Activated gamma-delta T cell treated with anti-CD3 and anti-CD28 coated beads, Interleukin-2, amount 50 U/mL, for 16 hours (primary cell): ENCODE measurements at places on chromosomes 1 and 21.

DNA sequence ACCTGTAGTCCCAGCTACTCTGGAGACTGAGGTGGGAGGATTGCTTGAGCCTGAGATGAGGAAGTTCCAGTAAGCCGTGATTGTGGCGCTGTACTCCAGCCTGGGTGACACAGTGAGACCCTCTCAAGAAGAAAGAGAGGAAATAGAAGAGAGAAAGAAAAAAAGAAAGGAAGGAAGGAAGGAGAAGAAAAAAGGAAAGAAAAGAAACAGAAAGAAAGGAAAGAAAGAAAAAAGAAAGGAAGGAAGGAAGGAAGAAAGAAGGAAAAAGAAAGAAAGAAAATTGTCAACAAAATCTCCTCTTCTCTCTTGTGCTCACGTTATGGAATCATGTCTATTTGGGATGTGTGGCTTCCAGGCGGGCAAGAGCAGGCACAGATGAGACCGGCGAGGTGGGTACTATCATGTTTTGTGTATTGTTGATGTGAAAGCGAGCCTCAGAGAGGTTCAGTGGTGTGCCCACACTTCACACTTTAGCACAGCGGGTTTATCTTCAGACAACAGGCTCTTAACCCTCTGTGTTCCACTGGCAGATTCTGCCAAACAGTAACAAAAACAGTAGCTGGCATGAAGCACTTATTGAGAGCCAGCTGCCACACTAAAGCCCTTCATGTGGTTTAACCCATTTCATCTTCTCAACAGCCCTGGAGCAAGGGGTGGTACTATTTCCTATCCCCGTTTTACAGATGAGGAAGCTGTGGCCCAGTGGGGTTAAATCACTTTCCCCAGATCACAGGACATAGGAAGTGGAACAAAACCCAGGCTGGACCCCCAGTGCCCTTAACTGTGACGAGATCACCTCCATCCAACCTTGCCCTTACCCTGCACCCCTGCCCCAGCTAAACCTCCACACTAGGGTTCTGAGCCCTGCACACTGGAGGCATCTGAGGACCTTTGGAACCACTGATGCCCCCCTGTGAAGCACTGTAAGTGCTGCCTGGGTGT is 94.7 kb upstream of the TARDBP start:
- no peak for DNase-seq

DNA sequence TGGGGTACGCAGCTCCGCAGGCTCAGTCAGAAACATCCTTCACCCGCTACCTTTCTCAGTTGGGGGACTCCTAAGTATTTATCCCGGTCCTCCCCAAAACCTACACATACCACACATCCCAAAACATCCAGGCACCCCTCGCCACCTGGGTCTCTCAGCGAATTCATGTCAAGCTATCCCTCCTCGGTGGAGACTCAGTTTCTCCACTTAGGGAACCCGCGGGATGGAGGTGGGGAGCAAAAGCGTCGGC is 1.3 kb upstream of the ZBTB7B start:
- no peak for DNase-seq

GRCh38 chr1:36349241-36349671 is 25.8 kb upstream of the EVA1B start:
- DNase-seq = no peak

GRCh38 chr1:62282909-62283755 is 36.1 kb downstream of the KANK4 start:
- no peak for DNase-seq

GRCh38 chr21:21114461-21114860 is 116.3 kb downstream of the NCAM2 start:
- no peak for DNase-seq

DNA sequence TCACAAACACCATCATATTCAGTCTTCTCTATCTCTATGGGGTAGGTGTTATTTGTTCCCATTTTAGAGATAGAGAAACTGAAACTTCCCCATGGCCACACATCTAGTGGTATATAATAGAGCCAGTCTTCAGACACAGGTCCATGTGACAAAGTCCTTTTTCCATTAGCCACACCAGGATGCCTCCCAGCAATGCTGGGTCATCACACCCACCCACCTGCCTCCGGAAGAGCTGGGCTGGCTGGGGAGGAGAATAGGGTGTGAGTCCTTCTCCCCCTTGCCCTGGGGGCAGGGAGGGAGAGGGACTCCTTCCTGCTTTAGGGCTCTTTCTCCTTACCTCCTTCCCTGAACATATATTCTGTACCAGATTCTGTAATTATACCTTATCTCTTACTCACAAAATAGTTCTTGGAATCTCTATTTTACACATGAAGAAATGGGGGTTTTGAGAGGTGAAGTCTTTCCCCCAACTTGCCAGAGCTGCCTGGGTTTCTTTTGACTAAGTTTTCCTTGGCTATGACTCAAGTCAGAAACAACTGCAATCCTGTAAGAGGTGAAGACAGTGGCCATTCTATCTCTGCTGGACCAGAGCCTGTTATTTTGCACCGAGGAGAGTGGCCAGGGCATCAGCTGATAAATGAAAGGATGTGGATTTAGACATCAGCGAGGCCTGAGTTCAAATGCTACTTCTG is 30.0 kb downstream of the SOX13 start:
- no peak for DNase-seq

DNA sequence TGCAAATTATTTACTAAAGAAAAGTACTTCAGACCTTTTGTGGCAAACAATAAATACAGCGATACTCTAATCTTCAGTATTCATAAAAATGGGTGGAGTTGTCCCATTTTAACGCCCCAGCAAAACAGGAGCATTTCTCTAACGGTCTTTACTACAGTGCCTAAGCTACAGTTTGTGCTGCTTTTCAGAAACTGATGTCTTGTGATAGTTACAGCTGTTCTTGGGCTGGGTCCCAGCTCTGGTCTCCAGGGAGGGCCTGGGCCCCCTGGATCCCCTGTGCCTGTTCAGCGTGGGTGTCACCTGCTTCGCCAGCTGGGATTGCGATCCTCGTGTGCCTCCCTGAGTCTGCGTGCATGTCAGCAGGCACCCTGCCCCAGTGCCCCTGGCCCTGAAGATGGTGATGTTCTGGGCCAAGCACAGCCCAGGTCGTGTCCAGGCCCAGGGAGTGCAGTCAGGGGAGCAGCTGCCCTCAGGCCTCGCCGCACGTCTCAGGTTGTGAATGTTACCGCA is 64.0 kb upstream of the DIP2A start:
- no peak for DNase-seq

DNA sequence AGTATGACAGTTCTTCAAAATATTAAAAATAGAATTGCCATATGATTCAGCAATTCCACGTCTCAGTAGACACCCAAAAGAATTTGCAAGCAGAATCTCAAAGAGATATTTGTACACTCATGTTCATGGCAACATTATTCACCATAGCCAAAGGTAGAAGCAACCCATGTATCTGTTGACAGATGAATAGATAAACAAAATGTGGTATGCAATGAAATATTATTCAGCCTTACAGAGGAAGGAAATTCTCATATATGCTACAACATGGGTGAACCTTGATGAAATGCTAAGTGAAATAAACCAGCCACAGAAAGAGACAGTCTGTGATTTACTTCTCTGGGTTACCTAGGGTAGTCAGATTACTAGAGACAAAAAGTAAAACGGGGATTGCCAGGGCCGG is 47.0 kb downstream of the NAV1 start:
- no peak for DNase-seq

DNA sequence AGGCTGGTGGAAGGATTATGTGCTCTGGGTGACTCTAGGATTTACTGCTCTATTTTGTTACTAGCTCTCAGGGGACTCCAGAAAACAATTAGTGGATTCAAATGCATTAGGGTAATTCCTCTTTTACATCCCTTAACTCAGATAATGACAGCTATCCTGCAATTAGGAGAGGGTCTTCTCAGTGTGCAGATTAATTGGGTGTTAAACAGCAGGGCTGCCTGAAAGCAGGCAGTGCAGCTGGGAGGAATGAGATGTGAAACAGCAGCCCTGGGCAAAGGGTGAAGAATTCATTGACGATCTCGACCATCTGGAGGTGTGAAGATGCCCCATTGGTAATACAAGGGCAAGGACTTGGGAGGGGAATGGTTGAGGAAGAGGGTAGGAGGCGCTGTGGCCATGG is 66.1 kb downstream of the HTR6 start:
- no peak for DNase-seq

DNA sequence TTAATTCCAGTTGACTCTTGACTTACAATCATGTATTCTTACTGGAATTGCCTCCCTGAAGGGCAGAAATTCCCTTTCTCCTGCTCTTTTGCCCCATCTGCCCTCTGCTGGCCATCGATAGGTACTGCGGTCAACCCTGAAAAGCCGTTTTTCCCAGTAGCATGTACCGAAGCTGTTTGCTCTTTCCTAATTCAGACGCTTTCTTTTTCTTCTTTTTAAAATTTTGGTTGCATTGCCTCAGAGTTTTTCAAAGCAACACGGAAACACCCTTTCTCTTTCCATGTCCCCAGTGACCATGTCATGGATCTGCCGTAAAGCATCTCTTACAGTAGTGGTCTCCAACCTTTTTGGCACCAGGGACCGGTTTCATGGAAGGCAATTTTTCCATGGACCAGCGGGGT is 164.2 kb upstream of the C1orf21 start:
- DNase-seq = no peak

DNA sequence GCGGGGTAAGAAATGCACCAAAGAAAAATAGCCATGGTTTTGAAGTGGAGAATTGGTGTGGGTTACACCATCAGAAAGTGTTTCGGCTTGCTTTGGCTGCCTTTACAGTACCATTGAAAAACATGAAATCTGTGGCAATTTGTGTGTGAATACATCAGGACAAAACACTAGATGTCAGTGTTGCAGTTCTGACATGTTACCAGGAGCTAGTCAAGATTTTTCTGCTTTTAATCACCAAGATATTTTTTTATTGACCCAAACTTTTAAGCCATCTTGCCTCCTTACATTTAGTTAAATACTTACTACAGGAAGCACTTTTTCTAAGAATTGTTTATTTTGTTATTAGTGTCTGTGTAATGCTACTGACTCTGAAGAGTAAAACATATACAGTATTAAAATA is 14.3 kb downstream of the RRP15 start:
- no peak for DNase-seq

DNA sequence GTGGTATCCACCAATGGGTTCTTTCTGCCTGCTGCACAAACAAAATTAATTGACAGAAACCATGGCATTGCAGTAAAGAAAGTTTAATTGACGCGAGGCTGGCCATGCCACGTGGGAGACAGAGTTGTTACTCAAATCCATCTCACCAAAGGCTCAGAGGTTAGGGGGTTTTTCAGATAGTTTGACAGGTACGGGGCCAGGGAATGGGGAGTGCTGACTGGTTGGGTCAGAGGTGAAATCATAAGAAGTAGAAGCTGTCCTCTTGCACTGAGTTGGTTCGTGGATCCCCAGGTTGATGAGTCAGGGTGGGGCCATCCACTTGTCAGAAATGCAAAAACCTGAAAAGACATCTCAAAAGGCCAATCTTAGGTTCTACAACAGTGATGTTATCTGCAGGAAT is 941 bp upstream of the TBCE start:
- DNase-seq = no peak

DNA sequence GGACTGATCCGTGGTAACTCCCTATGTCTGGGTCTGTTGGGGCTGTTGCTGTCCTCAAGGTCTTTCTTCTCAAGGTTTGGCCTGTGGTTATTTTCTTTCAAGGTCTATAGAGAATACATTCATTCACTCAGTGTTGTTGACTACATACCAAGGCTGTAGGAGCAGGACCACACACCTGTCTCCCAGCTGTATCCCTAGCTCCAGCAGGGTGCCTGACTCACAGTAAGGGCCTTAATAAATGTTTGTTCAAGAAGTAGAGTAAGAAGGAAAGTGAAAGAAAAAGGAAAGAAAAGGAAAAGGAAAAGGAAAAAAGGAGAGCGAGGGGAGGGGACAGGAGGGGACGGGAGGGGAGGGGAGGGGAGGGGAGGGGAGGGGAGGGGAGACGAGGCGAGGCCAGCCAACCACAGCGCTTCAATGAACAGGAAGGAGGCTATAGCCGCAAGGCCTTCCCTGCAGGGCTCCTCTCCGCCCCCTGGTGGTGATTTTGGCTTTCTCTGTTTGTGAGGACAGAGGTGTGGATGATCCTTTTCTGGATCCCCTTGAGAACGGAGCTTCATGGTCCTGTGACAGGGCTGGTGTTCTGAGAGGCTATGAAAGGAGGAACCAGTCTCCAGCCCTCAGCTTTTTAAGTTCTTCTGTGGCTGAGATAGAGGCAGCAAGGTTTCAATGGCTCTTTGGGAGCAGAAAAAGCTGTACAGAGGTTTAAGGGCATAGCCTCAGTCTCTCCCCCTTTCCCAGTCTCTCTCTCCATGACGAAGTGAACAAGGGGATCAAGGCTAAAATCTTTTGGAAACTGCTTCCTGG is 30.6 kb upstream of the LCE5A start:
- peak; percentile 34 for DNase-seq

- no peak for DNase-seq
Observed at GRCh38 chr1:33661811-33662454, 189.5 kb downstream of the ZSCAN20 start.

DNA sequence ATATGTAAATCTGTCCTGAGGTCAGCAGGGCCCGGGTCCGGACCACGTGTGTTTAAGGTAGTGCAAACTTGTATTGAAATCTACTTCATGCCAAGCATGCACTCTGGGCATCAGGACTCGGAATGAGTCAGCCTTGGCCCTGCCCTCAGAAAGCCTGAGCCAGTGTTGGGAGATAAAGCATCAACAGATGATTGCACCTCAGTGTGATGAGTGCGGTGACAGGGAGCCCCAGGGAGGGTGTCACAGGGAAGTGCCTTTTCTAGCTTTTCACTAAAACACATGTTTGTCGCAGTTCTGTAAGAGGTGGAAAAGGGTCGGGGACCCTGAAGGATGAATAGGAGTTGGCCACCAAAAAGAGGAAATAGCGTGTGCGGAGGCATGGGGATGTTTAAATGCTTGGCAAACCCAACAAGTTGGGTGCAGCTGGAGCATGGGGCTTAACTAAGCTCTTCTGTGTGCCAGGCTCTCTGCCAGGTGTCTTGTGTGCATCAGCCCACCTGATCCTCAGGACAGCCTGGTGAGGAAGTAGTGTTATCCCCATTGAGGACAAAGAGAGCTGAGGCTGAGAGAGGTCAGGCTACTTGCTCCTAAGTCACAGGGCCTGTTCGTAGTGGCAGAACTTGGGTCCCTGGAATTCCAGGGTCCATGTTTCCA is 48.2 kb upstream of the EPB41 start:
- no peak for DNase-seq

GRCh38 chr1:233237647-233238046 is 57.9 kb downstream of the PCNX2 start:
- DNase-seq = no peak

GRCh38 chr1:221454096-221454495 is 287.8 kb downstream of the DUSP10 start:
- DNase-seq = no peak

DNA sequence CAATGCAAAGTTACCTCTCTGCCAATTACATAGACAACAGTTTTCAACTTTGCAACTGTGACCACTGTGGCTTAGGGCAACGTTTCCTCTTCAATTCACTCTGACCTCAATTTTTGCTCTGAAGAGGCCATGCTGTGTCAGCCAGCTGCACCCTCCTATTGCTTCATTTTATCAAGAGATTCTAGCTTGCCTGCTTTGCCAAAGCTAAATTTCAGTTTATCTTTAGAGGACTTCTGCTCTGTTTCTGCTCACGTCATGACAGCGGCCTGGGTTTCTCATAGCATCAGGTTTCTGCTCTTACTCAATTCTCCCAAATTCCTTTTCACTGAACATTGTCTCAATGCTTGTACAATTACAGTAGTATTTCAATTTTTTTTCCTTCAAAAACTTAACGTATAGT is 154.6 kb downstream of the PLA2G4A start:
- DNase-seq = no peak
